Suppressor macrophage treated with lipopolysaccharide for 4 hours (primary cell): ENCODE measurements at places on chromosomes 11 and 22.

DNA sequence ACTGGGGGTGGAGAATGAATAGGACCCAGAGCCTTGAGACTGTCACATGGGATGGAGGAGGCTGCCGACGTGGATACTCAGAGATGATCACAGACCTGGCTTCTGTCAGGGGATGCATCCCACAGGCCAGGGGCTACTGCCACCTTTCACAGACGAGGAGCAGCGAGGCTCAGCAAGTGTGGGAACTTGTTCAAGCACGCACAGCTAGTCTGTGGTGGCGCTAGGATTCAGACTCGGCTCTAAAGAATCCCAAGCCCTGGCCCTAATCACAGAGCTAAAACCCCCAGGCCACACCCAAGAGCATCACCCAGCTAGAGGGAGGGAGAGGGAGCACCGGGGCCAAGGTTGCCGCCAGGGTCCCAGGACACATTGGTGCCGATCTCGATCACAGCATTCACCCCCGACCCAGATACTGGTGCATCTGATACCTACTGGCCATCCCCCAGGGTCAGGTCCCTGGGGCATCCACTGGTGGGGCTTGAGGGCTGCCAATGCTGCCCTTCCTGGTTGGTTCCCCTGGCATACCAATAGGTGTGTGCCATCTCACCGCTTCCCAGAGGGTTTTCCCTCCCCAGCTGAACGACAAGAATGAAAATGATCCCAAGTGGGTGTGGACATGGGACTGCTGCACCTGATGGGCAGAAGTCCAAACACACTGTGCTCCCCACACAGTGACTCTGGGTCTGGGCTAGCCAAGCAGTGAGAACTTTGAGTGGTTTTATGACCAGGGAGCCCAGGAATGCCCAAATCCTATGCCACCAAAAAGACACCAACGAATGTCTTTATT, 6.2 kb downstream of the CHST1 start:
- DNase-seq, result no peak

DNA sequence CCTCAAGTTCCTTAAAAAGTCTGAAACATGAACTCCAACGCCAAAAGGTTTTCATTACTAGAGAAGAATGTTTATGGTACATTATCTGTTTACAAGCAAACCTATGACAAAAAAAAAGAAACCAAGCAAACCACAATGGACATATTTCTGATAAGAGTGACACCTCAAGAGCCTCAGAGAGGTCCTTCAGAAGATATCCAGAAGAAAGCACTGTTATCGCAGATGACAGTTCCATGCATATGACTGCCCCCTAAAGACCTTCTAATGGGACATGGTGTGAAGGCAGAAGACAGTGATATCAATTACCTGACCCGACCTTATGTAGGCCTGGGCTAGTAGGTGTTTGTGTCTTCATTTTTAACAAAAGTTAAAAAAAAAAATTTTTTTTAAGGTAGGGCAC, 3.1 kb downstream of the HDHD5 start:
- no peak for DNase-seq

DNA sequence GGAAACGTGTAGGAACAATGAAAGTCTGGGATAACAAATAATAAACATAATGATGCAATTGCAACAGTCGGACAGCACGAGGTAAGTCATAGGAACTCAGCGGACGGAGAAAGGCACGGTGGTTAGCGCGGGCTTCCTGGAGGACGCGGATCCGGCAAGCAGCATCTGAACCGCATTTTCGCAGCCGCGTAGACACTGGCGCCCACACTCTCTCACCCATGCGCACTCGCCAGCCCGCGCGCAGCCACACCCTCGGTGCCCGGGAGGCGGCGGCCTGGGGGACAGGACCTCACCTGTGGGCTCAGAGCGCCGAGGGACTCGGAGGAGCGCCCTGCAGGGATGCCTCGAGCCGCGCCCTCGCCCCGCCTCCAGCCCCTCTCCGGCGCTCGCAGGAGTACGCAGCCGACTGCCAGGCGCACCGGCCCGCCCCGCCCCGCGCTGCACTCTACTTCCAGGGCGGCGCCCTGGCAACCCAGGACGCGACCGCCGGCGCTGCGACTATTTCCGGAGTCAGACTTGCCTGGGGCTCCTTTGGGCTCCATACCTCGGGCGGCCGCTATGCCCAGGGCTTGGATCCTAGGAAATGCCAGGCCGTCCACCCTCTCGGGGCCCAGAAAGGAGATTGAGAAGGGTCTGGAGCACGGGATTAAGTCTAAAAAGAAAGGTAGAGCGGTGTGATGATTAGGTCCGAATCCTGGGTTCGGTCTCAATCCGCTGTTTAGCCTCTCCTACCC, at the start of gene TTLL1:
TSS of gene TTLL1 (minus strand) at position 408 of the 734 bp plus-strand sequence. CDS start 13,805 bp downstream, outside the sequence.
- DNase-seq, result peak; percentile 90

GRCh38 chr11:70796648-70797227, 398.4 kb downstream of the CTTN start:
- no peak for DNase-seq

DNA sequence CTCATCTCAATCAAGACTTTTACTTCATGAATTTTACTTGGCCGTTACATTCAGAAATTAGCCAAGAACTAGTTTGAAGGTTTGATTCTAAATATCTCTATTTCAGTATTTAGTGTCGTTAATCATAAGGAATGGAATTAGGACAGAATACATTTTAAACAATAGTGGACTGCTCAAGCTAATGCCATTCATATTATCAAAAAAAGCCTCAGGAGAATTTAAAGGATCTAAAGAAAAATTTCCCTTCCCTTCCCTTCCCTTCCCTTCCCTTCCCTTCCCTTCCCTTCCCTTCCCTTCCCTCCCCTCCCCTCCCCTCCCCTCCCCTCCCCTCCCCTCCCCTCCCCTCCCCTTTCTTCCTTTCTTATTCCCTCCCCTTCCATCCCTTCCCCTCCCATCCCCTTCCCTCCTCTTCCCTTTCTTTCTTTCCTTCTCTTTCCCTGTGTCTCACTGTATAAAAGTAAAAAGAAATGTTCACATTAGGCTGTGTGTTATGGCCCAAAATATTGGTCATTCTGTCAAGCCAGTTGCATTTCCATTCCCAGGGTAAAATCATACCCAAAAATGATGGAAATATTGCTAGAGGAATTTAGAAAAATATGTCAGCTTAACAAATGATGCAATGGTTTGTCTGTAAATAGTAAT, 717.8 kb downstream of the LUZP2 start:
- no peak for DNase-seq

DNA sequence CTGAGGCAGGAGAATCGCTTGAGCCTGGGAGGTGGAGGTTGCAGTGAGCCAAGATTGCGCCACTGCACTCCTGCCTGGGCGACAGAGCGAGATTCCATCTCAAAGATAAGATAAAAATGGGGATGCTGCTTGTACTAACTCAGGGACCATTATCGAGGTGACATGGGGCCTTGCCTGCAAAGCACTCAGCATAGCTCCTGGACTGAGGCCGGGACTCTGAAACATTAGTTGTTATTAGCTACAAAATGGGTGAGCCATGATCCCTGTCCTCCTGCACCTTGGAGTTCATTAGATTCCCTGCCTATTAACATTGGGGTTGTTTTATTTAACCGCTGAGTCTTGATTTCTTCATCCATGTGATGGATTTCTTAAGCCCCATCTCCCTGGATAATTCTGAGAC, 5.1 kb downstream of the PPP2R5B start:
- DNase-seq, result no peak

GRCh38 chr11:62399172-62399877, 19.5 kb upstream of the SCGB1A1 start:
- no peak for DNase-seq

- peak; percentile 47 for DNase-seq
Measured at GRCh38 chr11:92886243-92886905, 83.1 kb upstream of the MTNR1B start.

DNA sequence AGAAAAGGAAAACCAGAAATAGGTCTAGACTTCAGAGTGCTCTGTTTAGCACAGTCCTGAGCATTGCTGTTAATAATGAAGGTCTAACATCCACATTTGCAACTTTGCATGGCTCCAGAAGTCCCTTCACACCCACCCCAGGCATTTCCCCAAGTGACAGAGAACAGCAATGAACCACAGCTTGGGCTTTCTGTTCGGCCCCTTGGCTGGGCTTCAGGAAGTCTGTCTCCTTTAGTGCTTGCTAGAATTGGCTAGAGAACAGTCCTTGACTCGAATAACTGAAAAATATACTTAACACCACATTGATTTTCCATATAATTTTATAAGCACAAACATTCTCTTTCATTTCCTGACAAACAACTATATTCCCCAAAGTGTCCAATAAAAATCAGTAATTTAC, 29.3 kb upstream of the TENM4 start:
- no peak for DNase-seq

DNA sequence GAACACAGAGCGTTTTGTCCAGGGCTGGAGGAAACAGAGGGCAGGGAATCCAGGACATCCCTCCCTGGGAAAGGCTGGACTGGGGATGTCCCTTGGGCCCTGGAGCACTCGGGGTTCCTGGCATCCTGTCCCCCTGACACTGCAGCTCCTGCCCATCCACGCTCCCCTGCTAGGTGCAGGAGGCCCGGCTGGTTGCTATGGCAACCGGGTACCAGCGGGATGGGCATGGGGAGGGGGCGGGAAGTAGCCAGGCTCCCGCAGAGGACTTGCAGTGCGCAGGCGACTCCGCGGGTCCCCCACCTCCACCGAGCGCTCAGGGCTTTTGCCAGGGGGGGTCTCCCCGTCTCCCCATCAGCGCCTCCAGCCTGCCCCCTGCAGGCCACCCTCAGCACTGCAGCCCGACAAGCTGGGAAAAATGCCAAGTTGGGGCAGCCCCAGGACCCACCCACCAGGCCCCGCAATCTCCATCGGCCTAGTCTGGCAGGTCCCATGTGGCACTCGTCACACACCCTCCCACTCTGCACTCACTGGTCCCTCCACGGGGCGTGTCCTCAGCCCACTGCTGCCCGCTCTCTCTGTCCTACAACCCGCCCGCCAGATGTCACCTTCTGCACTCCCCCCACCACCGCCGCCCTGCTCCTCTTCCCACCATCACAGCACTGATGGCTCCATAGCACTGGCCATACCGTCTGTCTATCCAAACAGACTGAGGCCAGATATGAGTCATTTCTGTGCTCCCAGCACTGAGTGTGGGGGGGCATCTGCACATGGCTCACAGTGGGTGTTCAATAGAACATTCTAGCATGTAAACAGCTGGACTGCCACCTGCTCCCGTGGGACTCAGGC, 31.5 kb downstream of the KIAA0930 start:
- peak; percentile 30 for DNase-seq

DNA sequence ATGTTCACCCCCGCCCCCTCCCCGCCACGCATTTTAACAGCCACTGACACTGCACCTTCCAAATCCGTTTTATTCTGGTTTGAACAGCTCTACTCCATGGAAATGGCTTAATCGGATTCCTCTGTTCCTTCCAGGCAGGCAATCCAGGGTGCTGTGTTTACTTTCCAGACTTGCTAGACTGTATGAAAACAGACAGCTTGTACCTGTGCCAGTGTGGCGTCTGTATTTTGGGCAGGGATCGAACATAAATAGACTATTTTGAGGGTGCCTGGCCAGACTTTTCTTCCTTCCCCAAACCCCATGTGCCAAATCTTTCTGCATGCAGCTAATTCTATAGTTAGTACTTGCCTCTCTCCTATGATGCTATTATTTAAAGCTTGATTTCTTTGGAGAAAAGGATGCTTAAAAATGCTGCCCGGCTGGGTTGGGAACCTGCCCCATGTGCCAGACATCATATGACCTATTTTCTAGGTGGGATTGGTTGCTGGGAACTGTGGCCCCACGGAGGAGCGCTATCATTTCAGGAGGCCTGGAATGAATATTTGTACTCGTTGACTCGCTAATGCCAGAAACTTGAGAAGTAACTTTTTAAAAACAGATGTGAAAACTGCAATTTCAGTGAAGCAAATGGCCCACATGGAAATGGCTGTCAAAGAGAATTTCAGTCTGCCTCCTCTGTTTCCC, 814.8 kb downstream of the BRD1 start:
- DNase-seq, result no peak

- DNase-seq, result peak; percentile 75
Measured at GRCh38 chr22:22848364-22848866, 39.2 kb upstream of the IGLL5 start.

DNA sequence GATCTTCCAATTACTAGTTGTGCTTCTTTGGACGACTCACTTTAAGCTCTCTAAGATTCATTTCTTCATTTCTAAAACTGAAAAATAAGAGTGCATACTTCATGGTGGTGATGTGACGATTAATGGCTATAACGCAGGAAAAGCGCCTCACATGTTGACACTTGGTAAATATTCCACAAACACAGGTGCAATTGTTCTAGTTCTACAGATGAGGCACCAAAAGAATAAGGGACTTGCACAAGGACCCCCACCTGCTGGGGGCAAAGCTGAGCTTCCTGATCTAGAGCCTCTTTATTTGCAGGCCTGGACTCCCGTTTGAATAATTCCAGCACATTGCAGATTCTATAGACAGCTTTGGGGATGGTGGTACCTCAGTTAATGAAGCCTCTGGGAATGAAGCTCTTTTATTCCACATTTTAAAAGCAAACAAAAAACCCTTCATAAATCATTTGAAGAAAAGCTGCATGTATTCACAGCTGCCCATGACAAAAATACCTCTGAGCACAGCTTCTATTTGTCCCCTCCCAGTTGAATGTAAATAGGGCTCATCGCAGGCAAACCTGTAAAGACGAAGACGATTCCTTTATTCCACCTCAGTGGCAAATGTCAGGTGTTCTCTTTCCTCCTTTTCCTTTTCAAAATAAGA, 14.9 kb upstream of the CADM1 start:
- DNase-seq, result no peak

DNA sequence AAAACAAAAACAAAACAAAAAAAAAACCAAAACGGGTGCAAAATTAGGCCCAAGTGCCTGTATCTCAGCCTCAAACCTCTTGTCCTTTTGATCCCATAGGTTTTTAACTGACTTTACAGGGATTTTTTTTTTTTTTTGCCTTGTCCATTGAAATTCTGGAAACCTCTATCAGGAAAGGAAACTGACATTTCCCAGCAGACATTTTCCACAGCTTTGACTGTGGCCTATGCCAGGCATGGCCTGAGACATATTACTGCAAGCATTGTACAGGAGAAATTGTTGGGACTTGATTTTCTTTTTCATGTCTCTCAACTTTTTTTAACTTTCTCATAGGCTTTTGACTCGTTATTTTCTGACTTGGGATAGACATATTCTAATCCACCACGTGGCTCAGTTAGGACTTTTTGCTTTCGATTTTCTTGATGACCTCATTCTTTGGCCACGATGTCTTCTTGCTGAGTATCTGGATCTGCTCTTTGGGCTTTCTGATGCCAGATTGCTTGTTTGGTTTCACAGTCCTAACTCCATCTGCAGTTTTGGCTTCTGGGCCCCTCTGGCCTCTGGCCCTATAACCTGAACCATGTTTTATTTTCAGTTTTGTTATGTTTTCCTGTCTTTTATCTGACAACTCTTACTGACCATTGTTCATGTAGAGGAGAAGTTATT, 336.1 kb upstream of the C11orf87 start:
- no peak for DNase-seq

GRCh38 chr11:133082841-133083488, 449.3 kb downstream of the OPCML start:
- peak; percentile 86 for DNase-seq

GRCh38 chr11:74933765-74934164, 15.1 kb downstream of the XRRA1 start:
- DNase-seq, result no peak

GRCh38 chr11:117872420-117872961, 4.0 kb downstream of the FXYD6 start:
- no peak for DNase-seq

- no peak for DNase-seq
Measured at GRCh38 chr11:47192111-47192510, 5.9 kb upstream of the PACSIN3 start.

GRCh38 chr11:7844986-7845385, 48.2 kb upstream of the OR5P2 start:
- no peak for DNase-seq

- DNase-seq, result no peak
Measured at GRCh38 chr11:14163576-14163975, 195.4 kb downstream of the RRAS2 start.
